ENCODE measurements at places on chromosomes 3 and 15.

- DNase-seq = no peak
Measured at GRCh38 chr3:62863648-62864047, 11.6 kb downstream of the CADPS start.

DNA sequence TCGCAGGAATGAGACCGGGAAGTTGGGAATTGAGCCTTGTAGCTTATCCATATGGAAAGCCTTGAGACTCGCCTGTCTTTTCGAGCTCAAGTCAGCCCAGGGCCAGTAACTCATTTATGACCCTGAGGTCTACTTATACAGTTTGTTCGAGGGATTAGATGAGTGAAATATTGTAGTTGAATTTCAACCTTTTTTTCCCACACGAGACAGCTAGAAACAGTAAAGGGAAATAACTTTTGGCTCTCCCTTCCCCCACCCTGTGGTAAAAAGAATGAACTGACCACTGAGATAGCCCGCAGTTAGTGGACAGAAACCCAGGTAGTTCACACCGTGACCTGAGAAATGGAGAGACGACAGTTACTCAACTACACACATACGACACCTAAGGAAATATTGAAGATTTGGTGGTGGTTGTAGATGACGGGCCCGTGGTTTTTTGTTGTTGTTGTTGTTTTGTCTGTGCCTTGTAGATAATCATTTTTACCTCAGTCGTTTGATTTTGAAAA lies 841 bp downstream of the EIF3J start:
- no peak for DNase-seq

DNA sequence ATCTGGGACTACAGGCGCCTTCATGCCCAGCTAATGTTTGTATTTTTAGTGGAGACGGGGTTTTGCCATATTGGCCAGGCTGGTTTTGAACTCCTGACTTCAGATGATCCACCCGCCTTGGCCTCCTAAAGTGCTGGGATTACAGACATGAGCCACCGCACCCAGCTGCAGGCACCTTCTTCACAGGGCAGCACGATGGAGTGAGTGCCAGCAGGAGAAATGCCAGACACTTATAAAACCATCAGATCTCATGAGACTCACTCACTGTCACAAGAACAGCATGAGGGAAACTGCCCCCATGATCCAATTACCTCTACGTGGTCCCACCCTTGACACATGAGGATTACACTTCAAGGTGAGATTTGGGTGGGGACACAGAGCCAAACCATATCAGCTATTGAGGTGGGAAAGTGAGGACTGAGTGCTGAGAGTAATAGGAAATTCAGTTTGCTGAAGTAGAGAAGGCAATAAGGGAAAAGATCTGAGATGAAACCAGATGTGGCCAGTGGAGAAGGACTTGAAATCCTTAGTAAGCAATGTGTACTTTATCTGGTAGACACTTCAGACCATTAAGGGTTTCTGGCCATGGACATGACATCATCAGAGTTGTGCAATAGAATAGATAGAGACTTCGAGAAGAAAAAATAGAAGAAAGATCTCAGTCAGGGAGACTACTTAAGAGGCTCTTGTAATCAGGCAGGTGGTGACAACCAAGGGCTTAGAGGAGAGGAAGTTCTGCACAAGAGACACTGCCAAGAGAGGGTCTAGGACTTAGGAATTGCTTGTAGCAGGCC lies 18.1 kb upstream of the ATP13A5 start:
- no peak for DNase-seq

GRCh38 chr3:16072420-16073110 lies 101.9 kb upstream of the GALNT15 start:
- no peak for DNase-seq

DNA sequence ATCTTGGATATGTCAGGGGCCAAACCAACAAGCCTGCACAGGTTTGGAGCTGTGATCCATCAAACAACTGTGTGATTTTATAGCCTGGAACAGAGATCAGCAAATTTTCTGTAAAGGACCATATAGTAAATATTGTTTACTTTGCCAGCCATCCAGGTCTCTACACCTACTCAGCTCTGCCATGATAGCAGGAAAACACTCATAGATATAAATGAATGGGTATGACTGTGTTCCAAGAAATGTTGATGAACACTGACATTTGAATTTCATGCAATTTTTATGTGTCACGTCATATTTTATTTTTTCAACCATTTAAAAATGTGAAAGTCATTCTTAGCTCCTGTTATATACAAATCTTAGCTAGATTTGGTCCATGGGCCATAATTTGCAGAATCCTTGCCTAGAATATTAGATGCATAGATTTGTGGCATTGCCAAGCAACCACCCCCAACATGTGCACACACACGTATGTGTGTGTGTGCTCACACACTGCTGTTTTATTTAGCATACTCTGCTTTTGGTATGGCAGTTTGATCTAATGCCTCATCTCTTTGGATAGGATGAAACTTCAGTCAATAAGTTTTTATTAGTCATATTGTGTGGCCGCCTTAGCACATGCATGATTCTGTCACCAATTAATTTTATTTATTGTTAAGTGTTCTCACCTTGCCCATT lies 6.4 kb downstream of the ATXN7 start:
- no peak for DNase-seq

DNA sequence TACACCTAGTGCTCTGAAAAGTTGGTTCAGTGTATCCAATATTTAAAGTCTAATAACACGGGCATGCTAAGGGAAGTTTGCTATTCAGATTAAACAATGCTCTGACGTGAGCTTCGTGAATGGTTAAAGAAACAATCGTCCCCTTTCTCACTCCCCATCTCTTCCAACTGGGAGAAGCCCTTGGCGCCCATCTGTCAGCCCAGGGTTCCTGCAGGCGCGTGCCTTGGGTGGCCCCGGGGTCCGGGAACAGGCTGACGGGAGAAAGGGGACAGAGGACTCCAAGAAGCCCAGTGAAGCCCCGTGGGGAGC lies 413 bp downstream of the SEC22C start:
- DNase-seq = no peak

DNA sequence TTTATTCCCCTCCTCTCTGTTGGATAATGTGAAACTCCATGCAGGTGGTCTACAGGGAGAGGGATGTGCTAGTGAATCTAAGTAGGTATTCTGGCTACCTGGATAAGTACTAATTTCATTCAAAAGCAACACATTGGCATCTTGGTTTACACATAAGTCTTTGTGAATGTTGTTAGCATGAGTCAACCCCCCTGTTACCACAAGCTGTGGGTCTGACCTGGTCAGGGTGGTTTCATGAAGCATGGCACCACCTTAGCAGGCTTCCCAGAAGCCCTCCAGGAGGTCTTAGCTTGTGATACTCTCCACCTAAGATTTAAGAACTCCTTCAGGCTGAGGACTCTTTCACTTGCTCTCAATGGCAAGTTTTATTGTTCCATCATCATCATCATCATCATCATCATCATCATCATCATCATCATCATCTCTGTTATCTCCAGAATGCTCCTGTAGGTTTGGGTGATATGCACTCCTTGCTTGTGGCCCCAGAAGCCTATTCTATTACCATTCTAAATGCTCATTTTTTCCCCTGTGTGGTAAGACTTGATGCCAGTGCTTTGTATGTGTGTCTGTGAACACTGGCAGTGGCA lies 62.8 kb downstream of the EPHB1 start:
- DNase-seq = no peak

- no peak for DNase-seq
Measured at GRCh38 chr3:131957511-131957910, 77.3 kb downstream of the CPNE4 start.

GRCh38 chr15:83248151-83249029 lies 36.1 kb downstream of the BNC1 start:
- DNase-seq = peak; percentile 2

DNA sequence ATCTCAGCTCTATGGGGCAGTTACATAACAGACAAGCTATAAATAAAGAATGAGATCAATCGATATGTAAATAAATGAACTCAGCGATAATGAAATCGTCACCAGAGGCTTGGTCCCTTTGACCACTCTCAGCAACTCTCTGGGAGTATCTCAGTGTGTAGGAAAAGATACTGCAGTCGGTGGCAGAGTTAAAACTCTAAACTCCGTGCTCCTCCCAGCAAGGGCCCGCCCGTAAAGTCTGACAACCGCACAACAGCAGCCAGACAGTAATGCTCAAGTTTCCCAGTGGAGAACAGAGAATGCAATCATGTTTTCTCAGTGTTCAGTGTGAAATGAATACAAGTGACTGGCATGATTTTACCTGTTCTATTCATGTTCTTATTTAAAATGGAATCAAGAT lies 28.3 kb upstream of the IGF1R start:
- DNase-seq = no peak

DNA sequence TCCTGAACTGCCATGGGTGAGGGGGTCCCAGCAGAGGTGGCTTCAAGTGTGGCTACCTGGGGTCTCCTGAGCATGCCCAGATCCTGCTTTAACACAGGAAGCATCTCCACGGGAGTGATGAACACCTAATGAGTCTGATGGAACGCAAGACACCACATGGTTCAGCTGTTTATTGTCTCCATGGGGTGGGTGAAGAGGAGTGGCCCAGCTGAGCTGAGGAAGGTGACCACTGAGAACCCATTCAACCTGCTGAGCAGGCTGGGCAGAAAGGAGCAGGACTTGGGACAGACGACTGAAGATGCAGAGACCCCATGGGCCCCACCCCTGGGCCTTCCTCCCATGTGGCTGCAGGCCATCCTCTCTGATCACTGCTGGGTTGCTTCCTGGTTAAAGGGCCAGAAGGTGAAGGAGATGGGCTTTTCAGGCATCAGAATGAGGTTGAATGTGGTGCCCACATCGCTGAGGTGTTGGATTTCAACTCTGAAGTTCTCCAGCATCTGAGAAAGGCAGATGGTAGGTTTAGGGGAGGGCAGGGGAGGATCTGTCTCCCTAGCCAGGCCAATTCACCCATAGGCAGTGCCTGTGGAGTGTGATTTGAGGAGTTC lies 29.7 kb downstream of the CYP11A1 start:
- DNase-seq = no peak

- DNase-seq = no peak
Measured at GRCh38 chr15:85011160-85011571, 29.5 kb downstream of the PDE8A start.

DNA sequence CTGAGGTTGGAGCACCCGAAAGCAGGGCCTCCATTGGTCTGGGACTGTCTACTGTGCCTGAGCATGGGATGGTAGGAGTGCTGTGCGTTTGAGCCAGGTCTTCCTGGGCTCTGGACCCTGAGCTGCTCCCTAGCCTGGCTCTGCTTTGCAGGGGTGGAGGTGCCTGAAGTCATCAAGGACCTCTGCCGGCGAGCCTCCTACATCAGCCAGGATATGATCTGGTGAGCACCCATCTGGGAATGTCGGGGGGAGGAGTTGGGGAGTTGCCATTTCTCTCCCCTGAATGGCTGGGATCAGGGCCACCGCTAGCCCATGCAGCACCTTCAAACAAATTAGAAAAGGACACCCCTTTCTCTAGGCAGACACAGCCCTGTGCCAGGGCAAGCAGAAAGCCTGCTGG lies 20.7 kb downstream of the DUOX1 start:
- DNase-seq = no peak

Data from NCI-H2029 treated with DMSO at 0.1 percent for 48 hours (cell line).